HuH-7 (cell line): ENCODE measurements at places on chromosomes 12 and 14.

GRCh38 chr14:100841066-100841760 is 15.3 kb downstream of the MEG3 start:
- no peak for DNase-seq

DNA sequence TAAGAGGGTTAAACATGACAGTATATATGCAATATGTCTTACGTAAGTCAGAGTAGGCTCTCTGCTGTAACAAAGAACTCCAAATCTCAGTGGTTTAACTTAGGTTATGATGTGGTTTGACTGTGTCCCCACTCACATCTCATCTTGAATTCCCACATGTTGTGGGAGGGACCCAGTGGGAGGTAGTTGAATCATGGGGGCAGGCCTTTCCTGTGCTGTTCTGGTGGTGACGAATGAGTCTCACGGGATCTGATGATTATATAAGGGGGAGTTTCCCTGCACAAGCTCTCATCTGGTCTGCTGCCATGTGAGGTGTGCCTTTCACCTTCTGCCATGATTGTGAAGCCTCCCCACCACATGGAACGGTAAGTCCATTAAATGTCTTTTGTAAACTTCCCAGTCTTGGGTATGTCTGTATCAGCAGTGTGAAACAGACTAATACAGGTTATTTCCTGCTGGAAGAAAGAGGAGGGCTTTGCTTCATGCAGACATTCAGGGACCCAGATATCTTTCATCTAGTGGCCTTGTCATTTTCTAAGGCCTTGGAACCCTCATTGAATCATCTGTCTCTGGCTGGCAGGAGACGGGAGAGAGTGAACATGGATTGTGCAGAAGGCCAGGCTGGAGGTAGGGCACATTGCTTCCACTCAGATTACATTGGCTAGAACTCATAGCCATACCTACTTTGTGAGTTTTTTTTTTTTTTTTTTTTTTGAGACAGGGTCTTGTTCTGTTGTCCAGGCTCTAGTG is 96.1 kb downstream of the CRADD start:
- DNase-seq: no peak

DNA sequence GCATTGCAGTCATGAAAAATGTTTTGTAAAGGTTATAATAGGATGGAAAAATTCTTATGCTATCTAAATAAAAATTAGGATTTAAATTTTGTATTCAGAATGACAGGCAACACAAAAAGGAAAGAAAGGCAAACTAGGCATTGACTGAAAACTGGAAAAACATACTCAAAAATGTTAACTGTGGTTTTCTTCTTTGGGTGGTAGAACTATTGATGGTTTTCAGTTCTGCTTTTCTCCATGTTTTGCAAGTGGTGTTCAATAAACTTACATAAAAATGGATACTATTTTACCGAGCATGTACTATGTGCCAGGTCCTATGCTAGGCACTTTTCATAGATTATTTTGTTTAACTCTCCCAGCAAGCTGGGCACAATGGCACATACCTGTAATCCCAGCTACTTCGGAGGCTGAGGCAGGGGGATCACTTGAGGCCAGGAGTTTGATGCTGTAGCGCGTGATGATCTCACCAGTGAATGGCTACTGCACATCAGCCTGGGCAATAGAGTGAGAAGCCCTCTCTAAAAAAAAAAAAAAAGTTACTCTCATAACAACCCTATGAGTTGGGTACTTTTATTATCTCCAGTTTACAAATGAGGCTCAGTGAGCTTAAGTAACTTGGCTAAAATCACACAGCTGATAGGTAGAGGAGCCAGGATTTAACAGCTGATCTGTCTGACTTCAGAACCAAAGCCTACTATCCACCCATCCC is 26.3 kb upstream of the TCP11L2 start:
- DNase-seq: no peak

DNA sequence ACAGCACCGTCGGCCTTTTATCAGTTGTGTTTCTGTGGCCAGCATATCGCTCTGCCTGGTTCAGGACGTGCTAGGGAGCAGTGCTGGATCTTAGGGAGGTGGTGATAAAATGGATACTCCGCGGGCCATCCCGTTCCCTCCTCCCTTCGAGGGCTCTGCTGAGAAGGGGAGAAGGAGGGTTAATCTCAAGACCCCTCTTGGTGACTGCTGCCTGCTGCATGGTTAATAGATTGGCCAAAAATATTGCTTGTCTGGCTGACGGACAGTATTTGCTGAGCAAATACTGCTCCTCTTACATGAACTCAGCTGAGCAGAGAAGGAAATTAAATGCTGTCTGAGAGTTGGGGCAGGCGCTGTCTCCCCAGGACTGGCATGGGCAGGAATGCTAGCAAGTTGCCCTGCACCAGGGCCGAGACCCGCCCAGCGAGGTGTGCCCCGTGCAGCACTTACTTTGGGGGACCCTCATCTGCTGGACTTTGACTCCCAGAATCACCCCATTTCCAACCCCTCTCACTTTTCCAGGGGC is 1.2 kb downstream of the FBRSL1 start:
- no peak for DNase-seq

GRCh38 chr12:1939801-1940607 is 21.6 kb upstream of the CACNA2D4 start:
- DNase-seq: peak; percentile 85

DNA sequence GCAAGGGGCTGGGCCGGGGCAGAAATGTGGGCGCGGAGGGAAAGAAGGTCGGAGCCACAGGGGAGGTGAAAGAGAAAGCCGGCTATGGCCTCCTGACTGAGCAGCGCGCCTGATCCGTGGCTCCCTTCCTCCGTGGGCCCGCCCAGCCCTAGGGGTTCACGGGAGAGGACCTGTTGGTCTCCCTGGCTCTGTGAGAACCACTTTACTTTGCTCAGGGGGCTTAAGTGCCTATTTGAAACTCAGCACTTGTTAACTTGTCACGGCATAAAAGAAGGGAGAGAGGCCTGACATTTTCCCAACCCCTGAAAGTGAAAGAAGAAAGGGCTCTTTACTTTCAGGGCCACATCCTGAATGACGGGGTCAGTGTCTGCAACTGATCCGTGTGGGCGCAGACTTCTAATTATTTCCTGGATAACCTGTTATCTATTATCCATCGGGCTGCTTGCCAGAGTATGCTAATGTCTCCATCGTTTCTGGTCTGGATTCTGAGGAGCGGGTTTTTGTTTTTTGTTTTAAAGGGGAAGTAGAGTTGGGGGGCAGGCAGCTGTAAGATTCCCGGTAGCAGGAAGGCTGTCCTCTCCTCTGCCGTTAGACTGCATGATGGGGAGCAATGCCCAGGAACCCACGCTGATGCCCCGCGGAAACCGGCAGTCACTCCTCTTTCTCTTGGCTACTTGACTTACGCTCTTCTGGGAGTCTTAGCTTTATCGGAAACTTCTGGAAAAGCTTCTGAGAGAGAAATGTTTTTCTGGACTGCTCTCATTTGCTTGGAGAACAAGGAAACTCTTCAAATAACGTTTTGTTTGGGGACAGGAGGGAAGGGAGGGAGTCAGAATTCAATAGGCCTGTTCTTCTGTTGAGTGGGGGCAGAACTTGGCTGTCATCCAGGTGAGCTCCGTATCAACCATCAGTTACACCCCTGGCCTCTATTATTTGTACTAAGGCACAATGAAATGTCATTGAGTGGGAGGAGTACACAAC is 127.7 kb upstream of the MAX start:
- no peak for DNase-seq

- DNase-seq: no peak
Observed at GRCh38 chr14:90427848-90428426, 31.1 kb downstream of the CALM1 start.

DNA sequence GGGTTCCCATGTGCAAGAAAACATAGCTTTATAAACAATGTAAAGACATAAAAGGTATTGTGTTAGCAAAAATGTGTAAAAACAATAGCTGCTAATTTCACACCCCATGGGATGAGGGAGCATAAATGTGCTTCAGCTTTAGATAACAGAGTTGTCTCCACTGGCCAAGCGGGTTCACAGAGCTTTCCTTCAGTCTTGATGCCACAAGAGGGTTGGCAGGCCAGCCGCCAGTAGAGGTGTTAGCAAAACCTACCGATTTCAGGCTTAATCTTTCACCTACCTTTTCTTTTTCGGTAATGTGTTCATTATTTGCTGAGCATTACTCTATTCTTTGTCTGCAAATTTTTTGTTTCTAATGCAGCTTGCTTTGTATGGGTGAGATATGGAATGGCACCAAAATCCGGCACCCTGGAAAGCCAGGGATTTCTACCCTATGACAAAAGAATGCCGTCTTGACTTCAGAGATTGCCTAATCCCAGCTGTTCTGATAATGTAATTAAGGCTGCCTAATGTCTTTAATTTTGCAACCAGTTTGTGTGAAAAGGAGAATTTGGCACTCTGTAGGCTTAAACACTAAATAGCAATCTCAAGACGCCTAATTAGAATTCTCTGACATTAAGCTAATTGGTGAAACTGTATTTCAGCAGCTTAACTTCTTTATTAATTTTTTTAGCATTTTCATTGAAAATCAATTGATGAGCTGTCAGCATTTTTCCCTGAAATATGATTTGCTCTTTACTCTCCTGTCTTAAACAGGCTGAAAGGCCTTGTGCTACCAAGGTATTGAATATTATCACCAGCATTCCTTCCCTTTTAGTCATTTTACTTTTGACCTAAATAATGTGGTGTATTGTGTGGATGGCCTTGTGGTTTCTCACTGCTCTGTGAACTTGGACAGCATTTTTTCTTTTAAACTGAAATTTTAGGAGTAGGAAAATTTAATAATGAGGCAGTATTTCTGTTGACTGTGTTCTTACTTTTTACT is 60.7 kb downstream of the POLR3B start:
- DNase-seq: no peak

- DNase-seq: no peak
Observed at GRCh38 chr12:52608826-52609630, 7.8 kb upstream of the KRT72 start.

GRCh38 chr14:71231521-71232393 is 324.5 kb downstream of the PCNX1 start:
- no peak for DNase-seq

DNA sequence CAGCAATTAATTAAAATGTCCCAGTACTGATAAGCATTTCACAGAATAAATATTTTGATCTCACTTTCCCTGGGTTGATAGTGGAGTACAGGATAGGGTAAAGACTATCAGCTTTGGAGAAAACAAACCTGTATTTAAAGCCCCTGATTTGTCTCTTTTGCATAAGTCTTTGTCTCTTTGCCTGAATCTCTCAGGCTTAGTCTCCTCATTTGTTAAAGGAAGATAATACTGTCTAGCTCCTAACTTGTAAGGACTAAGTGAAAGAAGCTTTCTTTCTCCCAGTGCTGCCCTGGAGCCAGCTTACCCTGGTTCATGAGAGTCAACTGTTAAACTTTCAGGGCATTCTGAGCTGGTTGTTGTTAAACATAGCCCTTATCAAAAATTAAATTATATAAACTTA is 5.5 kb upstream of the NR1H4 start:
- DNase-seq: no peak

DNA sequence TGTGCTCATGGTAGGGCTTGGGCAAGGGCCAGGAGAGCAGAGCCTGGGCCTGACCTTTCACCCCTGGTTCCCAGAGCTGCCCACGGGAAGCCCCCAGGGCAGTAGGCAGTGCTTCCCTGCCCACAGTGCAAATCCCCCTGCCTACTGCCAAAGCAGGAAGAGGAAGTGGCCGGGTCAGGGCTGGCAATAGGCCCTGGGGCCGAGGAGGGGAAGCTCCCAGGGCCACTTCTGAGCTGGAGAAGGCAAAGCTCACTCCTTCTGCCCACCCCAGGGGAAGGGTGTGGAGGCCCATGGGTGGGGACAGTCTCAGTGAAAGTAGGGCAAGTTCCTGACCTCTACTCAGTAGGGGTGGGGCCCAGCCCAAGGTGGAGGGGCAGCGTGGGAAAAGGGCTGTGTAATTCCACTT is 5.4 kb upstream of the NR4A1 start:
- no peak for DNase-seq

DNA sequence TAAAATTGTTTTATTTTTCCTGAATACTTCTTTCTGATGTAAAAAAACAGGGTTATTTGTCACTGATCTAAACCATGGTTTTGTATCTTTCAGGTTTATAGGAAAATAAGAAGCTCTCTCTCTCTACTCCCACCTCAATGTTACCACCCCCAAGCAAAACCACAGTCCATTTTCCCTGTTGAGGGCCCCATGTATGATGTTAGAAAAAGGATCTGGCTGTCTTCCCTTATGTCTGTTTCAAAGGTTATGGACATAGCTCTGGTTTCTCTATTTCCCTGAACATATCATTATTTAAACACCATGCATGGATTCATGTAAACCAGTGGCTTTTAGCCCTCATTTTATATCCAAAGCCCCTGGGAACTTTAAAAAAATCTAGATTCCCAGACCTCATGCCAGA is 649.0 kb upstream of the TBX3 start:
- DNase-seq: no peak

GRCh38 chr14:79028281-79028680 is 858.1 kb downstream of the NRXN3 start:
- DNase-seq: no peak

DNA sequence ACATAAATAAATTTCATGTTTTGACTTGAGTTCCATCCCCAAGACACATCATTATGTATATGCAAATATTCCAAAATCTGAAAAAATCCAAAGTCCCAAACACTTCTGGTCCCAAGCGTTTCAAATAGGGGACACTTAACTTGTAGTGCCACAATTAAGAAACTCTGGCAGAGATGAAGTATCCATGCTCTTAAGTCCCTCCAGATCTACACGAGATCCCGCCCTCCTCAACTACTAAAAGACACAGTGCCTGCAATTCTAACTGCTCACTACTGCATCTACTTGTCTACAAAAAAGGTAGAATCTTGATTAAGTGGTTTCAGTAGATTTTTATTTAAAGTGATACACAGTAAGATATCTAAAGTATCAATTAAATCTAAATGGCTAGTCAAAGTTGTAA is 97.0 kb downstream of the MED13L start:
- DNase-seq: no peak

- DNase-seq: no peak
Observed at GRCh38 chr14:103070971-103071542, 13.0 kb upstream of the LBHD2 start.

DNA sequence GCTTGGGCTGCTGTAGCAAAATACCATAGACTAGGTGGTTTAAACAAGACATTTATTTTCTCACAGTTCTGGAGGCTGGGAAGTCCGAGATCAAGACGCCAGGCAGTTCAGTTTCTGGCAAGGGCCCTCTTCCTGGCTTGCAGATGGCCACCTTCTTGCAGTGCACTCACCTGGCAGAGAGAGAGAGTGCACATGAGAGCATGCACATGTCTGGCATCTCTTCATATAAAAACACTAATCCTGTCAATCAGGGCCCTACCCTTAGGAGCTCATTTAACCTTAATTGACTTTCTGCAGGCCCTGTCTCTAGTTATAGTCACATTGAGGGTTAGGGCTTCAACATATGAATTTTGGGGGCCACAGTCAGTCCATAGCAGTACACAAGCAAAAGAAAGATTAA is 12.4 kb upstream of the EVL start:
- DNase-seq: no peak

GRCh38 chr12:58583940-58584339 is 336.4 kb downstream of the LRIG3 start:
- DNase-seq: no peak

- no peak for DNase-seq
Observed at GRCh38 chr12:2294651-2295475, 242.1 kb downstream of the CACNA1C start.
